Muscle of arm (tissue), 14 donors: ENCODE measurements at places on chromosomes 4 and X. TPM values are rescaled to one million over a fixed set of nuclear protein-coding genes. Genes with fewer than 3 reads are reported as not detected.
A peak's percentile ranks its signal among the peaks of the same experiment; 100 is the strongest.

Gene MID1
- polyA plus RNA-seq, result 30.4 TPM

Gene PSMD10
- polyA plus RNA-seq, result 46.7 TPM

- DNase-seq, result no peak
Measured at GRCh38 chrX:65723706-65724105, 56.3 kb downstream of the MSN start.

- peak; percentile 57 for DNase-seq
Measured at GRCh38 chr4:114659386-114660008, 60.9 kb downstream of the UGT8 start.

DNA sequence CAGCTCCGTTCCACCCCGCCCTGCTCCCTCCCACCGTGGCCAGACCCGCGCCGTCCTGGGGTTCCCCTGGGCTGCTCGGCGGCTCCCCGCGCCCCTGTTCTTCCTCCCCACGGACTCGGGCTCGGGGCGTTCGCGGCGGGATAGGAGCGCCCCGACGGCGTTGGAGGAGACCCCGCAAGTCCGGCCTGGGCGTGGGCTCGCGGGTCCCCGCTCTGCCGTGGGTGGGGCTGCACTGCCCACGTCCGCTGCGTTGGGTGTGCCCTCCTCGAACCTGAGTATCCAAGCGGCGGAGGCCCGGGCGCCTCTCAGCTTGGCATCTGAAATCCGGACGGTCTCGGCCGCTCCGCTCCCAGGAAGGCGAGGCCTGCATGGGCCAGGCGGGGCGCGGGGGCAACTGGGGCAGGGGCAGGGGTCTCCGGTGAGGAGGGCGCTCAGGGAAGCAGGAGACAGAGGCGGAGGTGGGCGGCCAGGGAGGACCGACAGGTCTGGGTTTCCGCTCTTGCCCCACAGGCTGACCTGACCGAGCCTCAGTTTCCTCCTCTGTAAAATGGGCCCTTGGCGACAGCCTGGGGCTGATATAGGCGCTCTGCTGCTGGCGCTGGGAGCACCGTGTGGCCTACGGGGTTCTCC, 12.0 kb upstream of the NAT8L start:
- no peak for DNase-seq
